NCI-H1105 treated with DMSO at 0.1 percent for 48 hours (cell line): ENCODE measurements at places on chromosomes 12 and 14.

- no peak for DNase-seq
These were observed 249.2 kb downstream of the PAWR start for GRCh38 chr12:79441534-79441933.

DNA sequence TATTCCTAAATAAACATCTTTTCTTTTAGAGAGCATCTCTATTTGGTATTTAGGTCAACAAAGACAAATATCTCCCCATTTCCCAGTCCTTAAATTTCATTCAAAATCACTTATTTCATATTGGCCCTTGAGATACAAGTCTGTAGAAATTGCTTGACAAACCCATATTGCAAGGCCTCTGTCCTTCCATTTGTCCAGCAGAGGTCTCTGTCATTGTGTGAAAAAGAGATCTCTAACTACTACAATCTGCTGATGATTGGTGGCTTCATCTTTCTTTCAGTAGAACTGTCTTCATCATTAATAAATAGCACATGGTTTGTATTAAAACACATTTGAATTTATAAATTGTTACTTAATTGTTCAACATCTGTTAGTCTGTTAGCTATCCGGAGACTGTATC, 252.6 kb downstream of the ACSS3 start:
- DNase-seq = no peak

- DNase-seq = no peak
These were observed 244.2 kb upstream of the CLEC14A start for GRCh38 chr14:38500125-38500524.

DNA sequence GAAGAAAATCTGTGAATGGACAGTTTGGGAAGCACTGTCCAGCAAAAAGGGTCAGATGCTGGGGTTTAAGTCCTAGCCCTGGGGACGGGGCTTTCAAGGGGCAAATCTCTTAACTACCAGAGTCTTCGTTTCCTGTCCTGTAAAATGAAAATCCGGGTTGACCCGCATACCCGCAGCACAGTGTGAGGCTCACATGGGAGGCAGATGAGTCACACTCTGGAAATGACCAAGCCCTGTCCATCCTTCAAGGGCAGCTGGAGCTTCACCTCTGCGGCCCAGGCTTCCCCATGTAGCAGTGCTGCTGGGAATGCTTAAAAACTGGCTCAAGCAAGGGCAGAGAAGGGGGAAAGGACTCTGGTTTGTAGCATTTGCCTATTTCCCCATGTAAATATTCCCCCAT, 19.0 kb downstream of the FAM181A start:
- DNase-seq = no peak

- no peak for DNase-seq
These were observed 85.3 kb downstream of the DPF3 start for GRCh38 chr14:72808564-72808963.

- no peak for DNase-seq
These were observed 165.9 kb downstream of the TMTC3 start for GRCh38 chr12:88307961-88308360.

GRCh38 chr12:115598871-115599811, 678.4 kb downstream of the MED13L start:
- peak; percentile 97 for DNase-seq

GRCh38 chr12:51963477-51963876, 12.0 kb downstream of the ACVR1B start:
- DNase-seq = no peak

- no peak for DNase-seq
These were observed 47.1 kb upstream of the OVCH1 start for GRCh38 chr12:29544428-29545101.

DNA sequence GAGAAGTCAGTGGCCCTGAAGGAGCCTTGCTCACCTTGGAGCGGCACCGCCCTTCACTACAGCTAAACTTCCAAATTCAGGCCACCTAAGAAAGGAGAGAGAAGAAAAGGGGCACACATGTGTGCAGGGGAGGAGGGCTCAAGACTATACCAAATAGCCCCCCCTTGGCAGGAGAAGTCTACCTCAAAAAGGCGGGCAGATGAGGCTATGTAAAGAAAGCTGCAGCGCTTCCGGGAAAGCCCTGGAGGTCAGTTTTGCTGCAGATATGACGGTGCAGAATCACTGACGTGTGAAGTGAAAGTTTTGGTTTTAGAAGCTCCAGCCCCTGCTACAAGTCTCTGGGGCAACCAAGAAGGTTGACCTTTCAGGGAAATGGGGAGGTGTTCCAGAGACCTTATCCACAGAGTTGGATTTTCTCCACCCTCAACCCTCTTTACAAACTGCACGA, 48.2 kb upstream of the PNMA1 start:
- no peak for DNase-seq

DNA sequence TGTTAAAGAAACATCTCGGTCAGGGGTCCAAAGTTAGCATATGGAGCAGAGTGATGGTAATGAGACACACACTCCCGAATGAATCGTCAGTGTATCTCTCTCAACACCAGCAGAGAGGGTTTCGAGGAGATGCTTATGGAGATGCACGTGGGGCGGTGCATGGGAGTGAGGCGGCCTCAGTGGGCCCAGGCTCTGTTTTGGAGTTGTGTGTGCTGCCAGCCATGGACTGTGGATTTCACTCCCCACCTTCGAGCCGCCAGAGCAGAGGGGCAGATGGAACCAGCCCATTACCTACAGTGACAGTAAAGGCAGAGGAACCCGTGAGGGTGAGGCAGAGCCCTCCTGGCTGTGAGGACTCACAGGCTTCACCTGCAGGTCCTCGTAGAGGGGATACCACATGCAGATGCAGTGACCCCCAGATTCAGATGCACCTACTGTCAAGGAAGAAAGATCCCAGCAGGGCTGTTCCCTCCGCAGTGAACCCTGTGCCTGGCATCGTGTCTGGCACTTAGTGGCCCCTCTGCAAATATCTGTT, 68.2 kb downstream of the WDR20 start:
- no peak for DNase-seq

DNA sequence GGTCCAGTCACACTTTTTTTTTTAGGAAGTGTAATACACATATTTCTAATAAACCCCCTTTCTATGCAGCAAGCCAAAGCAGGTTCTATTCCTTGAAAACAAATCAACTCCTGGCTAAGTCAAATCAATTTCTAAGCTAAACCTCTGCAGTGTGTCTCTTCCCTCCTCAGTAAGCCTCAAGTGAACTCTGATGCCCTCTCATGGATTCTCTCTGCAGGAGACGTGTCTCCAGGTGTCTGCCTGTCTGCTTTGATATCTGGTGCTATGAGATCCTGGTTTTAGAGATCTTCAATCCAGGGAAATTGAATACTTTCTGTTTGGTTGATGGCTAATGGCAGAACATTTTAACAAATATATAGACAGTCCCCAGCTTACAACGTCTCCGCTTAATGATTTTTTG, 791.7 kb downstream of the AACS start:
- DNase-seq = no peak

GRCh38 chr12:40474630-40475029, 217.6 kb upstream of the CNTN1 start:
- DNase-seq = peak; percentile 65

- DNase-seq = no peak
These were observed 31.6 kb downstream of the LIMA1 start for GRCh38 chr12:50251619-50252252.

GRCh38 chr12:104740668-104741067, 217.4 kb downstream of the SLC41A2 start:
- DNase-seq = no peak

DNA sequence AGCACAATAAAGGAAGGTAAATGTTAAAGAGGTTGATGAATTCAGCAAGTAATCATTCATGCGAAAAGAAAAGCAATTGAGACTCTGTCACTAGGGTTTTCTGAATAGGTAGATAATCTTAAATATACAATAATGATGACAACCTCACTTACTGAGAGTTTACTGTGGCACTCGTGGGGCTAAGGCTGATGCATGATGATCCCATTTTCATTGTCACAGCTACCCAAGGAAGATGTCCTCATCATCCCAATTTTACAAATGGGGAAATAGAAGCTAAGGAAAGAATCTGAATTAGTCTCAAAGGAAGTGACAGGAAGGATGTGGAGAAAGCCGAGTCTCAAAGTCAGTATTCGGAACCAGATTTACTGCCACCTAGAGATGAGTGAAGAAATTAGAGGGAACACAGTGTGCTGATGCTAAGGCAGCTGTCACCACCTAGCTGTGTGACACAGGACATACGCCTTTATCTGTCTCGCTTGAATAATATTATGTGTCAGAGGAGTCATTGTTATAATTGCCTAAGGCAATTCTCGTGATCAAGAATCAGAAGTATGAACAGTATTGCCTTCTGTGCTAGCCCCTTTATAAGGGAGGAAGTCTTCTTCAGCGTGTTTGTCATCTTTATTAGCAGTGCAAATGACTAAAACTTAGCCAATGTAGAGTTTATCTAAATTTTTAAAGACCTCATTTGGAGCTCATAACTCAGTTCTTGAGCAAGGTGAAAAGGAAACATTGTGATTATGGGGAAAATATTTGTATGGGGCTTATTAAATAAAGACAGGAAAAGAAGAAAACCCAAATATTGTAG, 63.2 kb downstream of the ERGIC2 start:
- DNase-seq = peak; percentile 82

GRCh38 chr14:35344107-35344807, 52.1 kb downstream of the PSMA6 start:
- no peak for DNase-seq

GRCh38 chr12:99343960-99344359, 303.6 kb upstream of the GARIN6 start:
- DNase-seq = no peak

DNA sequence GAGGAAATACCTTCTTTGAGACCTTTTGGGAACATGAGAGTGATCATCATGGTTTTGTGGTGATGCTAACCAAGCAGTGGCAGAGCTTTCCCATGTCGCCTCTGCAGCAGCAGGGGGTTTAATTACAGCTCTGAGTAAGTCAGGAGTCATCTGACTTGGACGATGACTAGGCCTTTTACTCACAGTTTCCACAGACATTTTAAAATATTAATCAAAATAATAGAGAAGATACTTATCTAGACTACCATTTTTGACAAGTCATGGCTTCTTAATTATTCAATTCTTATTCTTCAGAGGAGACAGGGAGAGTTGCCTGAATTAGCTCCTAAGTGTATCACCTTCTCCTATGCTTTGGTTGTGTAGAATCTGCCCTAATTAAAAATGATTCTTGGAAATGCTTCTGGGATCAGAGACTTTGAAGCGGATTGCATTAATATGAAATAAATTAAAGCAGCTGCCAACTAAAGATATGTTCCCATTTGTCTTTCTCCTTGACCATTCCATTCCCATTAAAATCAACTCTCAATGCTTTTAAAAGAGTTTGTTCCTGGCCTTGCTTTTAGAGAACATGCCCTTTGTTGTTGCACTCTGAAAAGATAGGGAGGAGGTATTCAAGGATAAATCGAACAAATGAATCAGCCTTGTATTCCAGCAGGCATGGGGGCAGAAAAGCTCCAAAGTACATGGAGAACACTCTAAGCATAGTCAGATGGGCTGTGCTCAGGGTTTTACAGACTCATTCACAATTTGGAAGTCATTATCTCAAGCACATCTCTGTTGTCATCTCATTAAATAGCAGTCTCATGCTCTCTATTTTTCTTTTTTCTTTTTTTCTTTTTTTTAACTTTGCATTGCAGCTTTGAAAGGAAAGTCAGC, 7.7 kb upstream of the IFNG-AS1 start:
- no peak for DNase-seq
